ENCODE measurements at places on chromosomes 2 and 18.

GRCh38 chr2:88834866-88835265 is 143.4 kb downstream of the RPIA start:
- DNase-seq, result no peak

GRCh38 chr2:138777996-138778395 is 2.2 kb downstream of the NXPH2 start:
- DNase-seq, result no peak

- DNase-seq, result no peak
Observed at GRCh38 chr18:11425211-11425610, 184.2 kb upstream of the SLC35G4 start.

DNA sequence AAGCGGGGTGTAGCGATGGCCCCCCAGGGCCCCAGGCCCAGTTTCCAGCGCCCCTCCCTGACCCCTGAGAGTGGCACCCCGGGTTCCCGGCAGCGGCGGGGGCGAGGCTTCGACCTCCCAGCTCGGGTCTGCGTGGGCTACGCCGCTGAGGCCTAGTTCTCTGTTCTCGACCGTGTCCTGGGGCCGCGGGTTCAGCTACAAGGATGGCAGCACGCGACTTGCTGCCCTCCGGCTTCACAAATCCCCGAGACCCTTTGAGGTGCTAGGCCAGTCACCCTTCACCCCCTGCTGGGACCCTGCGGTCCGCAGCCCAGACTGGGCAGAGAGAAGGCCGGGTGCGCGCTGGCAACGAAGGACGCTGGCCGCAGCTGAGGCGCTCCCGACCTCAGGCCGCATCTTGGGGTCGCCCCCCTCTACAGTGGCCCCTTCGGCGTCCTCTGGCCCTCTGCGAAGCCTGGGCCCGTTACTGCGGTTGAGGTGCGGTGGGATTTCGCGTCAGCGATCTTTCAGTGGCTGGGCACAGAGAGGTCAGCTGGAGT is 1.2 kb downstream of the OTX1 start:
- no peak for DNase-seq

- no peak for DNase-seq
Observed at GRCh38 chr18:34742891-34743341, 32.8 kb downstream of the DTNA start.

DNA sequence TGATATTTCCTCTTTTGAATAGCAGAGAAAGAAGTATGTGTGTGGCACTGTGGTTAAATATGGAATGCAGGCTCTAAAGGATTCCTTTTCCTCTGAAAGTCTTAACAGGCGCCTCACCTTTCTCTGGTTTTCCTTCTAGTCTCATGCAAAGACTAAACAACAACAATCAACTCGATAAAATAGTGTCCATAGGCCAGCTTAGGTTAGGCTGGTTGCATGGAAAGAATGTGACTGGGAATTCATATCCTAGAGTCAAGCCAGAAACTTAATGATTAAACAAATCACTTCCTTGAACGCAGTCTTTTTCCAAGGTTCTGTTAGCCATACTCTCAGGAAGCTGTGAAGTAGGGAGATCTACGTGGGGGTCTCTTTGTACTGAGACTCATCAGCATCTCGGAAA is 800.8 kb upstream of the ID2 start:
- DNase-seq, result no peak

DNA sequence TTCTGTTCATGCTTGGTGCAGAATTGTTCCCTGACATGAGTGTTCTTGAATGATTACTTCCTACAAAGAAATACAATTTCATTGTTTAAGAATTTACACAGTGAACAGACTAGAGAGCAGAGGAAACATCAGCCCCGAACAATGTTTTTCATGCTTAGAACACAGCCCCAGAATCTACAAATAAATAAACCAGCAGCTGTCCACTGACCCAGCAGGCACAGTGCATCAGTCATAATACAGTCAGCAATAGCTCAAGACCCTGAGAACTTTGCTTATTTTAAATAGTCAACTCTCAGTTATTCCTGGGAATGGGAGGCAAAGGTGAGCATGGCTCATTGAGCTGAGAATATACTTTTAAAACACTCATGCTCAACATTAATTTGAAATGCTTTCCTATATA is 38.4 kb downstream of the XIRP2 start:
- peak; percentile 64 for DNase-seq

DNA sequence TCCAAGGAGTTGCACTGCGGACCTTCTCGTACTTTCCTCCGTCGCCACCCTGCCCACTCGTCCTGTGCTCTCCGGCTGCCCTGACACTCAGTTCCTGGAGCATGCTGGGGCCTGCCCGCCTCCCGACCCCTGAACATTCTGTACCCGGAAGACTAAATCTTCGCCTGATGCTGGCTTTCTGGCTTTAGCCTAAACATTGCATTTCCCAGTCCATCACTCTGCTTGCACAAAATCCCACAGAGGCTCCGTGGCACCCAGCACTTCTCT is 550 bp upstream of the SFXN5 start:
- DNase-seq, result no peak

DNA sequence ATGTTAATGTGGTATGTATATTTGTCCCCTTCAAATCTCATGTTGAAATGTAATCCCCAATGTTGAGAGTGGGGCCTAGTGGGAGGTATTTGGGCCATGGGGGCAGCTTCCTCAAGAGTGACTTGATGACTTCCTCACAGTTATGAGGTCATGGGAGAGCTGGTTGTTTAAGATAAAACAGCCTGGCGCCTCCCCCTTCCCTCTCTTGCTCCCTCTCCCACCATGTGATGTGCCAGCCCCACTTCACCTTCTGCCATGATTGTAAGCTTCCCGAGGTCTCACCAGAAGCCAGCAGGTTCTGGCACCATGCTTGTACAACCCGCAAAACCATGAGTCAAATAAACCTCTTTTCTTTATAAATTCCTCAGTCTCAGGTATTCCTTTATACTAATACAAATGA is 258.3 kb upstream of the POU3F3 start:
- DNase-seq, result no peak

DNA sequence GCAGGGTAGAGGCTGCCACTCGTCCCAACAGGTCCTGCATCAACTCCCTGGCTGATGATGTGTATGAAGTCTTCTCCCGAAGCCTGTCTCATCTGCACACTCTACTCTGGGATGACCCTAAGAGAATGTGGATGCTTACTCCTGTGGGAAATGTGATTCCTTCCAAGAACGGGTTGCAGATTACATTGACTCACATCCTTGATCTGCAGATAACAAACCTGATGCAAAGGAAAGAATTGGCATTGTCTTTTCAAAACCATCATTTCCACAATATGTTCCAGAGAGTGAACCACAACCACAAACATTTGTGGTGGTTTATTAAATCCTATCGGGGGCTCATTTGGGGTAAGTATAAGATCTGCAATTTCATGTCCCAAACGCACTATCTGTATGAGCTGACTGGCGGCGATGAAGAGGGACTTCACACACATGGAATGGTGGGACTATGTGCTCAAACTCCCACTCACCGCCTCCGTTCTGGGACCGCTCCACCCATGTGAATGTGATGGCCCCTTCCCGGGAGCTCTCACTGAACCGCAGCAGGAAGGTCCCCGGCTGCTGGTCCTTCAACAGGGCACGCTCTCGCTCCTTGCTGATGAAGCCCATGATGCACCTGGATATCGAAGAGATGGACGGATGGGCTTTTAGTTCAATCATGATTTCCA is 35.5 kb downstream of the STAT1 start:
- no peak for DNase-seq

- no peak for DNase-seq
Observed at GRCh38 chr2:79275863-79276262, 116.3 kb upstream of the REG3A start.

- DNase-seq, result no peak
Observed at GRCh38 chr2:120862201-120863060, 126.8 kb downstream of the GLI2 start.

DNA sequence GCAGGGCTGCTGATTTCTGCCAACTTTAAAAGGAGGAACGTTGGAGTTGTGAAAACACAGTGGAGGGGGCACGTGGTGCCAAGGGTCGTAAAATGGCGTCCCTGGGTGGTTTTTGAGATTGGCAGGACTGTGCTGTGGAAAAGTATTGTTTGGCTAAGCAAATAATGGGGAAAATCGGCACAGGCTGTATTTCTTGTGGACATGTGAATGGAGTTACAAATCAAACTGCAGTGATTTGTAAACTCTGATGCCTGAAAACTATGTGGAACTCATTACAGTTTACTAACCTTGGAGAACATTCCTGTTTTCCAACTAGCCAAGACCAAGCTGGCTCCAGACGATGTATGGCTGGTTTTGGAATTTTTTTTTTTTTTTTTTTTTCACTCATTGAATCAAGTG is 68.7 kb downstream of the KCTD1 start:
- DNase-seq, result no peak

DNA sequence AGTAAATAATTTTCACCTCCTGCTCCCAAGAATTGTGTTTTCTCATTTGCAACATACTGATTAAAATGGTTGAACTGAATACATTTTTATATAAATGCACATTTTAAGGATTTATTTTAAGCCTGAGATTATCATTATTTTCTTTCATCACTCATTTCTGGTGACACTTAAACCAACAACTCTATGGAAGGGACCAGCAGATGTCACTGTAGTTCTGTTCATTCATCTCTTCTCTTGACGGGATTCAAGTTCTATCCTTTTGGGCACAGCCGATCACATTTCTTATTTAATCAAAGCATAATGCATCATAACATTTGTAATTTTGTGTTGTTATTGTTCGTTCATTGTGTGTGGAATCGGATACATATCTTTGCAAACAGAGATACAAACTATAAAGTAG is 417.9 kb downstream of the HRH4 start:
- DNase-seq, result peak; percentile 33

DNA sequence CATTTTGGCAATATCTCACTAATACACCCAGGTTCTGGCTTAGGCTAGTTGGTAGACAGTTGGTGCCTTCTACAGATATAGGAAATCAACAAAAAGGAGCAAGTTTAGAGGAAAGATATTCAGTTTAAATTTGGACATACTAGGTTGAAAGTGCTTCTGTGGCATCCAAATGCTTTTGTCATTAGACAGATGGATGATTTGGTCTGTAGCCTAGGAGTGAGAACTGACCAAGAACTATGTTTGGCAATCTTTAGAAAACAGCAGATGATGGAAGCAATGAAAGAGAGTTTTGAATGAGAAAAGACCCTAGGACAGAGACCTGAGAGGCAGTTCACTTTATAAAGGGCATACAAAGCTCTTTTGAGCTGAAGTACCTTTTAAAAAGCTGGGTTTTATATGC is 201.3 kb upstream of the FSHR start:
- no peak for DNase-seq

DNA sequence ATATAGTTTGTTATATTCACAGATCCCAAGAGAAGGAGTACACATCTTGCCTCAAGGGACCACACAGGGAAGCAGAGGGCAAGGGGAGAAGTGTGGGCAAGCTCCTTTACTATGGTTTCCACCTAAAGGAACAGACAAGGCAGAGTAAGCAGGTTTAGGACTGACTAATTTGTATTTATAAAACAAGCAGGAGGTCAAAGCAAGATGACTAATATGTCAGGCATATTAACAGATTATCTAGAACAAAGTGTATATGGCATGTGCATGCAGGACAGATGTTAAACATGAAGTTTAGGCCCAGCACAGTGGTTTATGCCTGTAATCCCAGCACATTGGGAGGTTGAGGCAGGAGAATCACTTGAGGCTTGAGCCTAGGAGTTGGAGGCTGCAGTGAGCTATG is 3.7 kb upstream of the LRP2 start:
- no peak for DNase-seq

DNA sequence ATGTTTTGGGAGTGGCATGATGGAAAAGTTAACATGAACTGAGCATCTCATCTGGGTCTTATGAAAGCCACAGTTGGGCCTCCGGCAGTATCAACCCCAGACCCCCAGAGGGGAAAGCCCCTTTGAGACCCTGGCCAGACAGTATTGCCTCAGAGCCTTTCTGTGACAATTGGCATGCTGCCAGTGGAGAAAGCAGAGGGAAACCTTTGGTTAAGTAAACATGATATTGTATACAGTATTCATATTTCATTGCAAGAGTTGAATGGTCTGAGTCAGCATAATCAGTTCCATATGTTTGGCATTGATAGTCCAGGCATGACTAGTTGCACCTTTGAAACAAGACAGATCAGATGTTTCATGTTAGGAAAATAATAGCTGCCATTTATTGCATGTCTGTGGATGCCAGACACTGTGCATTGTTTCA is 20.0 kb downstream of the MERTK start:
- peak; percentile 84 for DNase-seq

DNA sequence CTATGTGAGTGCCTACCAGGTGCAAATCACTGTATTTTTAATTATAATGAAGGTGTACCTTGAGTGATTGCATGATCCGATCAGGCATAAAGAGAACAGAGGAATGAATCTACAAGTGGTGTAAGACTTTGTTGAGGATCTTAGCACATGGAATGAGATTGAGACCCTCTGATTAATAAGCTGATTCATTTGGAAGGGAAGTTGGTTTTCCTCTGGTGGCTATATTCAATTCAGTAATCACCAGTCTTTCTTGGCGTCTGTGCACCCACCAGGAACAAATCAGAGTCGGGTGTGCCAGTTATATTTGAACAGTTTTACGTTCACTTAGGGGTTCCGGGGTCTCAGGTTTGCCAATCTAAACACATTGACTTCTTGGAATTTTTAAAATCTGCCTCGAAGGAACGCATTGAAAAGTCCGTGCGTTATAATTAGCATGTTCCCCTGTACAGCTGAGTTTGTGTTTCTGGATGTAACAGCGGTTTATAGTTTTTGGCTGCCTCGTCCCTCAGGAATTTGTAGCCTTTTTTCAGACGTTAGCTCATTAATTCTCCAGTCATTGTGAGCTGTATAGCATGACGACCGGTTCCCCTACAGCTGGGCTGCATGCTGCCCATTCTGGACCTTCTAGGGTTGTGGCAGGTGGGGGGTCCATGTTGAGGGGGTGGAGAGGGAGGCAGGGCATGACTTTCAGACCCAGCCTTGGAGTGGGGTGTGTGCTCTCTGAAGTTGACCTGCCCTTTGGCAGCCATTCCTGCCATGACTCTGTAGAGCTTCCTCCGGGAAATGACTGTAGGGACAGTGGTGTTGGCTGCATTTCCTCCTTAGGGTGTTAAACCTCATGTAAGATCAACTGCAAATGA is 20.3 kb downstream of the MYO1B start:
- DNase-seq, result no peak

DNA sequence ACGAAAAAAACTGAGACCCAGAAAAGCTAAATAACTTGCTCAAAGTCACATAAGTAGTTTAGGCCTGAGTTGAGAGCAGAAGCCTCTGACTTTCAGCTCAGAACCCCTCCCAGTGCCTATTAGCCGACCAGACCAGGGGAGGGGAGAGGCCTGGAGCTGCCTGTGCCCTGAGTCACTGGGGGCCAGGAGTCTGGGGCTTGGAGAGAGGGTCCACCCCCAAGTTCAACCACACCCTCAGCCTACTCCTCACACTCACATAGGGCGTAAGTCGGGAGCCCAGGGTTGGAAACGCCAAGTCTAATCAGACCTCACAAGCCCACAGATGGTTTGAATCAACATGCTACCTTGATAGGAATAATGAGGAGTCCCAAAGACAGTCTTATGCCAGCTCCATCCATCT is 12.6 kb upstream of the PKDCC start:
- no peak for DNase-seq

GRCh38 chr2:96939415-96939814 is 47.0 kb downstream of the FAM178B start:
- DNase-seq, result no peak

GRCh38 chr2:220194630-220195584 is 567.5 kb downstream of the SLC4A3 start:
- DNase-seq, result no peak
